ENCODE measurements at places on chromosomes 13 and 19.

GRCh38 chr13:107649079-107649478 lies 566.3 kb downstream of the LIG4 start:
- no peak for DNase-seq

DNA sequence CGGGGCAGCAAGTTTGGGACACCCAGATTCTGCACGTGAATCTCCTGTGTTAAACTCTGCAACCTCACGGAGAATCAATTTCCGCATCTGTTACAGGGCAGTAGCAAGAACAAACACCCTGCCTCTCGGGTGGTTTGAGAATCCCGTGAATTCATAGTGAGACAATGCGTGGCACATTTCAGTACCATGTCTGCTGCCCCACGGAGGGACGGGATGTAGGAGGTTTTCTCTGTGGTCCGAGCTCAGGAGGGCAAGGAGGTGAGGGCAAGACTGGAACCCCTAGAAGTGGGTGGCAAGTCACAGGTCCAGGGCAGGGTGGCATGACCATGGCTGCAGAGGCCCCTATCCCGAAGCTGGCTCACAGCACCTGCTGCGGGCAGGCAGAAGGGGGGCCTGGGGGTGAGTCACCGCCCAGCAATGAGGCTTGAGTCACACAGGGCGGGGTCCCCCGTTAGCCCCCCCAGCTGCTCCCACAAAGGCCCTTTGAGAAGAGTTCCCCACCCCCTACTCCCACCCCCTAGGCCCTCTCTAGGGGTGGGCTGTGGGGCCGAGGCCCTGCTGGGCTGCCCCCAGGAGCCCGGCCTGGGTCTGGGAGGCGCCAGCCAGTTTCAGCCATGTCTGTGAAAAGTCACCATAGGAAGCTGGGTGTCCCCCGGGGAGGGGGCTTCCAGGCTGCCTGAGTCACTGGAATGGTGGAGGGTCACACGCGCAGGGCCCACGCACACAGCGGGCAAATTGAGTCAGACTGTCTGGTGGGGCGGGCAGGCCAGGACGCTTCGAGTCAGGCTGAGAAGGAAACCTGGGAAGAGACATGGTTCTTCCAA lies 25.8 kb upstream of the NANOS3 start:
- DNase-seq = peak; percentile 66

- no peak for DNase-seq
Observed at GRCh38 chr13:45849408-45849807, 2.1 kb downstream of the SIAH3 start.

GRCh38 chr19:9075064-9075949 lies 11.6 kb upstream of the OR1M1 start:
- DNase-seq = no peak

DNA sequence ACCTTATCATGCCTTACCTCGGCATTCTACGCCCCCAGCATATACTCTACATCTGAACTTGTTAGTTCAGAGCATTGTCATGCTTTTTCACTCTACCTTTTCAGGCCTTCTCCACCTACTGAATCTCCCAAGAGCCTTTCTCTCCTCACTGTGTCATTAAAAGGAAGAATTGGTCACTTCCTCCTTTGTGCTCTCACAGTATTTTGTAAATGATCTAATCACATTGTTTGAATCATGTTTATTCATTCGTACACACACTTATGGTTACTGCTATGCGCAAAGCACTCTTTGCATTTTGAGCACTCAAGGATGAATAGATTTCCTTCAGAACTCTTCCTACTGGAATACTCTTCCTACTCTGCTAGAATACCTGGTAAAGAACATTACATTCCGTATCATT lies 15.8 kb upstream of the ELF1 start:
- DNase-seq = no peak

GRCh38 chr13:94369972-94370436 lies 109.5 kb downstream of the DCT start:
- DNase-seq = no peak

DNA sequence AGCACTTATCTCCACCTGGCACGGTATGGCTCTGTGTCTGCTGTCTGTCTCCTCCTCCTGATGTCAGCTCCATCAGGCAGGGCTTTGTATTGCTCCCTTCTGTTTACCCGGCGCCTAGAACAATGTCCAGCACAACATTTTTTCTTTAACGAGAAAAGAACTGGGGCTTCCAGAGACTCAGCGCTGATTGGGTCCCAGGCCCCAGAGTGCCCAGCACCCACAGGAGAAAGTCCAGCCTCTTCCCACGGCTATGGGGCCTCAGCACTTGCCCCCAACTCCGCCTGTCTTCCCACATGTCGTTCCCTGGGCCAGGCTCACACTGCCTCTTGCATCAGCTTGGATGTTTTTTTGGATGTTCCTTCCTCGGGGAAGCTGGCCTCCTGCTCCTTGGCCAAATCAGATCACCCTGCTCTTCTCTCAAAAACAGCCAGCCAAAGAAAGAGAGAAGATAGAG lies 6.9 kb downstream of the MYPOP start:
- DNase-seq = no peak

GRCh38 chr13:51935326-51936171 lies 73.8 kb downstream of the CCDC70 start:
- DNase-seq = no peak
